Esophagus squamous epithelium (tissue), 5 donors: ENCODE measurements at places on chromosomes 5 and 9.

- no peak for DNase-seq
These were observed 44.2 kb downstream of the FAF2 start for GRCh38 chr5:176492431-176492830.

- no peak for DNase-seq
These were observed 148.0 kb downstream of the INSYN2B start for GRCh38 chr5:169832304-169832703.

GRCh38 chr5:69170495-69170894 lies 3.5 kb downstream of the CCNB1 start:
- no peak for DNase-seq

DNA sequence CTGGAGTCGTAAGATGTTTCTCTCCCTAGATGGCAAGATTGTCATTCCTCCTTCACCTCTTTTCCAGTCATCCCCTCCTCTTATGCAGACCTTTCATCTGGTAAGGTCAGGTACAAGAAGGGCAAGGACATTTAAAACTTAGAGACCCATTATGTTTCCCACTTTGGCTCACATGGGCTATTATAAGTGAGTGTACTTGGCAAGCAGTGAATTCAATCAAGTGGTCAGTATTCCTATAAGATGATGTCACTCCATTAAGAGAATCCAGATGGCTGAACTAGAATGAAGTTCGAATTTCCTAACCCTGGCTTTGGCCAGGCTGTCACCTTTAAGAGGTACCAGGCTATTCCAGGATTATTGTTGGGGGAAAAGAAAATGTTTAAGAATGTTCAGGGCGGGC lies 32.2 kb downstream of the ZNF131 start:
- DNase-seq, result no peak

DNA sequence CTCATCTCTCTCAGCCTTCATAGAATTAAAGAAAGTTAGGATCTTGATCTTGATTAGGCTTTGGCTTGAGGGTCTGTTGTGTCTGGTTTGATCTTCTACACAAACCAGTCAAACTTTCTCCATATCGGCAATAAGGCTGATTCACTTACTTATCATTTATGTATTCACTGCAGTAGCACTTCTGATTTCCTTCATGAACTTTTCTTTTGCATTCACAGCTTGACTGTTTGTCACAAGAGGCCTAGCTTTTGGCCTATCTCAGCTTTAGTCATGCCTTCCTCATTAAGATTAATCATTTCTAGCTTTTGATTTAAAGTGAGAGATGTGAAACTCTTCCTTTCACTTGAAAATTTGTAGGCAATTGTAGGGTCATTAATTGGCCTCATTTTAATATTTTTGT lies 62.8 kb downstream of the SH3RF2 start:
- DNase-seq, result no peak

DNA sequence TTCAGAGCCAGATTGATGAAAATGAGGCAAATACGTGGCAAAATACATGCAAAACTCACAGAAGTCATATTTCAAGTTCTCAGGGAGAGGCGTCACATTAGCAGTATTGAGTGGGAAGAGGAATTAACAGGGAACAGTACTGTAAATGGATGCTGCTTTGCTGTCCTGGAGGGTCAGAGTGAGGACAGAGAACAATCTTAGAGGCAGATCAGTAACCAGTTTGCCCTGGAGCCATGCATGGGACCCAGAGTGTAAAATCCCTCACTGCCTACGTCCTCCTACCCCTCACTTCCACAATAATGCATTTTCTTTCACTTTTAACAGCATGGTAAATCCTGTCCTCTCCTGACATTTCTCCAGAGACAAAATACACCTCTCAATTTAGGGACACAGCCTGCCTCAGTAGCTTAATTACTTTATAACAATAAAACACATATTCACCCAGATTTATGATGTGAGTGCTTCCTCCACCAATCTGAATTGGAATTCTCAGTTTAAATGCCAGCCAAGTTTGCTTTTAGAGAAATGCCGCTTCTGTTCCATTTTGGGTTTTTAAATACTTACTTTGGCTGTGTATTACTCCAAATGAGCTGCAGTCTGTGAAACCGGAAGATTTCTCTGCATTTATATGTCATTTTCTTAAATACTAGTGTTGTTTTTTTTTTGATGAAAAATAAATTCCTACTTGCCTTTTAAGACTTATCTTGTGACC lies 70.0 kb downstream of the LMNB1 start:
- DNase-seq, result no peak

- no peak for DNase-seq
These were observed 46.5 kb upstream of the GDNF start for GRCh38 chr5:37886242-37886905.

GRCh38 chr5:113020461-113021273 lies 44.1 kb downstream of the DCP2 start:
- DNase-seq, result no peak
